ENCODE measurements at places on chromosomes 1 and 21.

GRCh38 chr21:32547018-32547417 is 38.3 kb downstream of the TCP10L start:
- DNase-seq: no peak

- DNase-seq: peak; percentile 53
These were observed at the start of gene TAS1R1 for GRCh38 chr1:6554907-6555778. Gene TAS1R1 (plus strand): TSS chr1:6555307. CDS start chr1:6555374, 67 bp downstream.

- no peak for DNase-seq
These were observed 141.6 kb downstream of the KCNT2 start for GRCh38 chr1:196466654-196467053.

DNA sequence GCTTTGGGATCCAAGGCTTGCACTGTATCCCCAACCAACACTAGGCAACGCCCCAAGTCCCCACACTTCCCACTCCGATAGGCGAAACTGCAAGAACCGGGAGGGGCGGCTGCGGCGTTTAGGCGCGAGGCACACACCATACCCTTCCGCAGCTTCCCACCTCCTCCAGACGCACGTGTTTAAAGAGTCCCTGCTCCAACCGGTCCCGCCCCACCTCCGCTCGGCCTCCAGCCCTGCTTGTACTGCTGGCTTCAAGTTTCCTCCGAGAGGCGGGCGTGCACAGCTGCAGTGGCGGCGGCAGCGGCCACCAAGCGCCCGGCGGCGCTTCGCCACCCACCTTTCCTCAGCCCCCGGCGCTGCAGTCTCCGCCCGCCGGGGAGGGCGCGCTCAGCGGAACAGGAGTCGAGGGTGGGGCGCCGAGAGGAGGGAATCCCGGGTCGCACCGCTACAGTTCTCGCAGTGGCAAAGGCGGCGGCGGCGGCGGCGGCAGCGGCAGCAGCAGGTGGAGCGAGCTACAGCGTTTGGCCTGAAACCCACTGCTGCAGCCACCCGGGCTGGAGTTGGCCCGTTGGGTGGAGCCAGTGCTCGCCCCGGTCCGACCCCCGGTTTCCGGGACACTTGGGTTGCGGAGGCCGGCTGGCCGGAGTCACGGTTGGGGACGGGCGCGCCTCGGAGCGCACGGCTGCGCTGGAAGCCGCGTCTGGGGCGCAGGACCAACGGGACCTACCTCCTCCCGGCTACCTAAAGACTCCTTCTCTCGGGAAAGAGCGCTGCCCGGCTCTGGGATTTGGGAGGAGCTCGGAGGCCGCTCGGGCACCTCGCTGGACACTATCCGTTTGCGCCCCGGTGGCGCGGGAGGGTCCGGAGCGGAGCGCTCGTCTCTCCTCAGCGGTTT is at the start of gene CNIH3:
CNIH3 (plus strand) TSS at position 457 of the 895 bp plus-strand sequence. CDS start 858 bp downstream, outside the sequence.
- peak; percentile 14 for DNase-seq

GRCh38 chr21:36263797-36264196 is 56.2 kb upstream of the MORC3 start:
- no peak for DNase-seq

DNA sequence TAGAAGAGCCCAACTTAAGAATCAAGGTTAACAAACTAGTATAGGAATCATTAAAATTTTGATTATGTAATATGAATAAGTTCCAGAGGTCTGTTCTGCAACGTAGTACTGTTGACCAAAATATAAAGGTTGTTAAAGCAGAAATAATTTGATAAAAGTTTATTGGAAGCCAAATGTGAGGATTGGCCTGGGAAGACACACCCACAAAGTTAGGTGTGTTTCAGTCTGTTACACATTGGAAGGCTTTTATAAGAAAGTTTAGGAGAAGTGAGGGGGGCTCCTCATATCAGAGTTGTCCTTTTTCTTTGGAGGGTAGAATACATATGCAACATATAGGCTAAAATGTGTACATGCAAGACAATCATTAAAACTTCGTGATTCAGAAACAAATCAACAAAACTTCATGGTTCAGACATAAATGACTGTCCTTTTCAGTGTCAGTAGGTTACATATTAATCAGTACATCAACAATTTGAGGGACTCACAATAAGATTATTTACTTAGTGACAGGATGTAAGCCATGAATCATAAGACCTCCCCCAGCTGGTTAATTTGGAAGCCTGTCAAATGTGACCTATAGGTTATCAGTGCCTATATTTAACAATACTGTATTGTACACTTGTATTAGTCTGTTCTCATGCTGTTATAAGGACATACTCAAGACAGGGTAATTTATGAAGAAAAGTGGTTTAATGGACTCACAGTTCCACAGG is 245.0 kb upstream of the B3GALT2 start:
- no peak for DNase-seq

DNA sequence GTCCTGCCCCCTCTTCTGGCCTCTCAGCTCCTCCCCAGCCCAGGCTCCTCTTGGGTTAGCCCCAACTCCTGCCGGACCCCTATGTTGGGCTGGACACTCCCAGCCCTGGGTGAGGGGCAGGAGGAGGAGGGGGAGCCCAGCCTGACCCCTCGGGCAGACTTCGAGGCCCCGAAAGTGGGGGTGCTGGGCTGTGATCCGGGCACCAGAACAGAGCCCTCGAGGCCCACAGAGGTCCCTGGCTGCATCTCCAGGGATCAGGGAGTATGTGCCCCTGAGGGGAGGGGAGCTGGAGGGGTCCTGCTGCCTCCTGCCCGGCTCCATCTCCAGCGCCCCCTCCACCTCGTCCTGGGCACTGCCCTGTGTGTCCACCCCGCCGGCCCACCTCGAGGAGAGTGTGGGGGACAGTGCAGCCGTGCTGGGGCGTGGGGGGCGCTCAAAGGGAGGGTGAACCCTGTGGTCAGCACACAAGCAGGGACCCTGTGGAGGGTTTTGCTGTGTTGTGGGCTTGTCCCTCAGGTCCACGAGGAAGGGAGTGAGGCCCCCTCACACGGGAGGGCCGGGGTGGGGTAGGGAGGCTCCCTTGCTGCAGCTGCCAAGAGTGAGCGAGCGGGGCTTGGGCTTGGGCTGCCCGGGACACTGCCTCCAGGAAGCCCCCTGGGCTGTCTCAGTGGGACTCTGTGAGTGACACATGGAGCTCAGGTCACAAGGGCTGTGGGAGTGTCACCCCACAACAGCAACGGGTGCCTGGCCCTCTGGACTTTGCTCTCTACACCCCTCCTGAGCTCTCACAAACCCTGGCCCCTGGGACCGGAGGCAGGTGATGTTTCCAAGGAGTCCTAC is 54.4 kb downstream of the COL18A1 start:
- DNase-seq: no peak

- no peak for DNase-seq
These were observed 7.2 kb downstream of the SLAMF1 start for GRCh38 chr1:160639652-160640051.

DNA sequence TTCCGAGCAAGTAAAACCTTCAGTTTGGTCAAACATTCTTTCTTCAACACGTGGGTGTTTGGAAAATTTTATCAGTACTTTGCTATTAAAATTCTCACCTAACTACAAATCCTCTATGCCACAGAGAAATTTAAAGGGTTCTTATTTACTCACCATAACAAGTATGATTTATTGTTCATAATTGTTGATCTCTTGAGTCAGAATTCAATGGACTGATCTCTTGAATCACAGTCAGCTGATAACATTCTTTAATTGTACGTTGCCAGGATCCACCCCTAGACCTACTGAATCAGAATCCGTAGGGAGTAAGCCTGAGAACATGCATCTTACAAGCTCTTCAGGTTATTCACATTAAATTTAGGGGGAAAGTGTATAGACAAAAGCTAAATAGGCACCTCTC is 51.2 kb downstream of the DIPK1A start:
- DNase-seq: no peak

DNA sequence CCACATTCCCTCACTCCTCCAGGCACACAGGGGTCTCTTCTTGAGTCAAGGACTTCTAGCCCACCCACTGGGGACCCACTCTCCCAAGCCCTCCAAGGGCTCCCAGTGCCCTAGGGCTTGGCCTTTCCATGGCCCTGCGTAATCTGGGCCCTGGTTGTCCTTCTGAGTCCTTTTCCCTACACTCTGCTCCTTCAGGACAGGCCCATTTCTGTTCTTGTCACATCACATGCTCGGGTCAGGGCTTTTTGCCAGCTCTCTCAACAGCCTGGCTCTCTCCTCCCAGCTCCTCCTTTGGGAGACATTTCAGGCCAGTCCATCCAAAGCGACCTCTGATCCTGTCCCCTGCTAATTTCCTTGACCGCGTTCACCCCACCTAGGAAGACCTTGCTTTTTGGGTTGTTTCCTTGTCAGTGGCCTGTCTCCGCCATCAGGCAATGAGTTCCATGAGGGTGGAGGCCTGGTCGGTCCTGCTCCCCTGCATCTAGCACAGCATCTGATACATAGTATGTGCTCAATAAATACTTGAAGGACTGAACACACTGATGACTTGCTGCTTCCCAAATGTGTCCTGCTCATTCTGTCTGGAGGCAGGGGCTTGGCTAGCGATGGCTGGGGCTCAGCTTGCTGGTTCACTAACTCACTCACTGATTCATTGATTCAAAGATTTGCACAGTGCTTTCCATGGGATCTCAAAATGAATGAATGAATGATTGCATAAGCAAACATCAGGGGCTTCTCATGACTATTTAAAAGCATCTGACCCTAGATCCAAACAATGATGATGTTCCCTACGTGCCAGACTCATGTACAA is 44.8 kb downstream of the DHRS3 start:
- no peak for DNase-seq

GRCh38 chr1:105416261-105416660 is 1640.2 kb upstream of the PRMT6 start:
- no peak for DNase-seq

DNA sequence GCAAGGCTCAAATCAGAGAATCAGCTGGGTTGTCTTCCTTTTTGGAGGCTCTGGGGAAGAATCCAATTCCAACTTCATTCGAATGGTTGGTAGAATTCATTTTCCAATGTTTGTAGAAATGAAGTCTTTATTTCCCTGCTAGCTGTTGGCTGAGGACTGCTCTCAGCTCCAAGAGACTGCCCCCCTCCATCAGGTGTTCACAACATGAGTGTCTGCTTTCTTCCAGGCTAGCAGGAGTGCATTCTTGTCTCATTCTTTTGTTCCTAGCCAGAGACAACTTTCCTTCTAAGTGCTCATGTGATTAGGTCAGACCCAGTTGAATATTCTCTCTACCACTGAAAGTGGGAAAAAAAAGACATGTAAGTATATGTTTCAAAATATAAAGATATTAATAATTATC is 95.2 kb downstream of the HLX start:
- DNase-seq: no peak

DNA sequence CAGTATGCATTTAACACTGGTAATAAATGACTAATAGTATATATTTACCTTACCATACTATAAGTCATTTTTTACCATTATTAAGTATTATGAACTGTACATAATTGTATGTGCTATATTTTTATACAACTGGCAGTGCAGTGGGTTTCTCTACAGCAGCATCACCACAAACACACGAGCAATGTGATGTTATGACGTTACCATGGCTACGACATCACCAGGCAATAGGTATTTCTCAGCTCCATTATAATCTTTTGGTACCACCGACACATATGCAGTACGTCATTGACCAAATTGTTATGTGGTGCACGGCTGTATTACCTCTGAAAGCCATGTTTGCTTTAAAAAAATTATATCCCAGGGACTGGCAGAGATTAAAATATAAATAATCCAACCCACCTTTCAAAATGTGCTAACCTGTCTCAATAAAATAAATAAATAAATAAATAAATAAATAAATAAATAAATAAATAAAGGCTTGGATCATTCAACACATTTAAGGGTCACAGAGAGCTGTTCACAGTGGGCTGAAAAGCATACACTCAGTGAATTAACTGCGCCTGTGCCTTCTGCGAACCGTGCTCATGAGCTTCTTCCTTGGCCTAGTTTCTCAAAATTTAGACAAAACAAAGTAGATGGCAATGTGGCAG is 121.4 kb upstream of the SLC35F3 start:
- DNase-seq: no peak

DNA sequence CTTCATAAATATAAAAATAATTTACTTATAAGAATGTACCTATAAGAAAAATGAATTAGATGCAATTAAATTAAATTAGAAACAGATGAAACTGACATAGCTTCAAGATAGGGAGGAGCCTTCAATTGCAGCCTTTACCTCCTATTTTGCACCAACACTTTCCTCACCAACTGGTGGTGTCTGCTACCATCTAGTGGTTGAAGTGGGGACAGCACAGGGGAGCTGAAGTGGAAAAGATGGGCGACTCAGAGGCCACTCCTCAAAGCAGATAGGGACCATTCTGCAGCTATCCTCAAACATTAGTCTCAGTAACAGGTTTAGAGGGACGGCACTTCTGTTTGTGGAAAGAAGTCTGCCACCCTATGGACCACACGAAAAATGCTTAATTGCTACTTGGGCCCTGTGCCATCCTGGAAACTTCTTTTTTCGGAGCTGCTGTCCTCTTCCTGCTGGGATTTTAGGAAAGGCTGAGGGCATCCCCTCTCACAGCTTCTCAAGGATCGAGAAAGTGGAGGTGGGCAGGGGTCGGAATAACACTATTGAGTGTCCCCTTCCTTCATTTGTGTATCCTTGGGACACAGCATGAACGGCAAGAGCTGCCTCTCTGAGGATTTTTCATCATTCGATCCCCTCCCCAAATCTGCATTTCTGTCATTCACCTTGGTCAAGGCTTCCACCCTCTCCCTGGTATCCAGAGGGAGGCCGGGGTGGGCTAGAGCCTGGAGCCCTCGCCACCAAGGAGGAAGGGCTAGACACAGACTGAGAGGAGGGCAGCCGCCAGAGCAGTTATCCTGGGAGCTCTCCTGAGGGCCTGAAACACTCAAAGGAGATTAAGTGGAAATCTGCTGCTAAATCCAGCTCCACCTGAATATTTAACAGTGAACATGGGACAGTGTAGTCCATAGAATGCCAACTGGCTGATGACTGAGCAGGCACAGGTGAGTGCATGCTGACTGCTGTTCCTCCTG is 9.6 kb downstream of the PROK1 start:
- peak; percentile 83 for DNase-seq

GRCh38 chr1:24203404-24203803 is 16.3 kb upstream of the IFNLR1 start:
- DNase-seq: peak; percentile 36

DNA sequence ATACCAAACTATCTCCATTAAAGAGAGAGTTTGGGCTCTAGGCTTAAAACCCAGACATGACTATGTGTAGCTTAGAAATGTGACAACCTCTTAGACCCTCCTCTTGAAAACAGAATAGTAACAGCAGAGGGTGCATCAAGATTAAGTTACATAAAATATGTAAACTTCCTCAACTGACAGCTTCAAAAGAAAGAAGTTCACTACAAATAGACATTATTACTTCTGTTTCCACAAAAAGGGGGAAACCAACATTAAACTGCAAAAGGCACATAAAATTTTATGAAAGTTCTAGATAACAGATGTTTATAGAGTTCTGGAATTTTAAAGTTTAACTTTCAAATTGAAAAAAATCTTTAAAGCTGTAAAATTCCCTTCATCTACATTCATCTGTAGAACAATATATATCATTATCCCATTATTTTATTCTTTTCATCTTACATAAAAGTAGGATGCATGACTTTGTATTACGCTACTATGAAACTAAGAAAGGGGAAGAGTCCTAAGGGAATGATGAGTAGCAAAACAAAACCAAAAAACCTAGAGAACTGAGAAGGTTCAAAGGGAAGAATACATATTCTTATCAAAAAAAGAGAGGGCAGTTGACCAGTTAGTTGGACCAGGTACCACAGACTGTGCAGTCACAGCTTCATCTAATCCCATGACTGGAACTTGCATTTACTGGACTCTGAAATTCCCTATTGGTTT is 177.0 kb downstream of the SIPA1L2 start:
- no peak for DNase-seq

- no peak for DNase-seq
These were observed 794 bp downstream of the KRTAP12-3 start for GRCh38 chr21:44658541-44658910.

GRCh38 chr21:35824136-35824535 is 236.2 kb downstream of the SETD4 start:
- DNase-seq: no peak
